ENCODE measurements at places on chromosomes 3 and 15. TPM values are rescaled to one million over a fixed set of nuclear protein-coding genes. Genes with fewer than 3 reads are reported as not detected.

- H3K4me3 ChIP-seq: peak overlapping the region; percentile 45
- peaks cover 22% of the 10 kb centered on the region for H3K4me1 ChIP-seq
- no peaks in the 10 kb centered on the region for H3K27me3 ChIP-seq
- H3K36me3 ChIP-seq: no peaks in the 10 kb centered on the region
Observed at GRCh38 chr3:21447476-21448151, 303.4 kb downstream of the ZNF385D start.

GRCh38 chr3:103511891-103512290 lies 1077.1 kb downstream of the ZPLD1 start:
- no peak overlapping the region for H3K4me3 ChIP-seq
- no peaks in the 10 kb centered on the region for H3K4me1 ChIP-seq
- H3K27ac ChIP-seq: no peak overlapping the region
- H3K36me3 ChIP-seq: no peaks in the 10 kb centered on the region
- H3K27me3 ChIP-seq: no peaks in the 10 kb centered on the region

GRCh38 chr3:80890571-80890970 lies 870.9 kb downstream of the GBE1 start:
- H3K36me3 ChIP-seq: no peaks in the 10 kb centered on the region
- H3K4me3 ChIP-seq: no peak overlapping the region
- no peaks in the 10 kb centered on the region for H3K27me3 ChIP-seq
- H3K4me1 ChIP-seq: no peaks in the 10 kb centered on the region
- H3K27ac ChIP-seq: no peak overlapping the region
- no peak for DNase-seq

- H3K27ac ChIP-seq: peak overlapping the region; percentile 33
- no peaks in the 10 kb centered on the region for H3K4me1 ChIP-seq
- H3K36me3 ChIP-seq: peaks cover 100% of the 10 kb centered on the region
Observed at GRCh38 chr3:120404876-120405275, 45.9 kb downstream of the FSTL1 start.

DNA sequence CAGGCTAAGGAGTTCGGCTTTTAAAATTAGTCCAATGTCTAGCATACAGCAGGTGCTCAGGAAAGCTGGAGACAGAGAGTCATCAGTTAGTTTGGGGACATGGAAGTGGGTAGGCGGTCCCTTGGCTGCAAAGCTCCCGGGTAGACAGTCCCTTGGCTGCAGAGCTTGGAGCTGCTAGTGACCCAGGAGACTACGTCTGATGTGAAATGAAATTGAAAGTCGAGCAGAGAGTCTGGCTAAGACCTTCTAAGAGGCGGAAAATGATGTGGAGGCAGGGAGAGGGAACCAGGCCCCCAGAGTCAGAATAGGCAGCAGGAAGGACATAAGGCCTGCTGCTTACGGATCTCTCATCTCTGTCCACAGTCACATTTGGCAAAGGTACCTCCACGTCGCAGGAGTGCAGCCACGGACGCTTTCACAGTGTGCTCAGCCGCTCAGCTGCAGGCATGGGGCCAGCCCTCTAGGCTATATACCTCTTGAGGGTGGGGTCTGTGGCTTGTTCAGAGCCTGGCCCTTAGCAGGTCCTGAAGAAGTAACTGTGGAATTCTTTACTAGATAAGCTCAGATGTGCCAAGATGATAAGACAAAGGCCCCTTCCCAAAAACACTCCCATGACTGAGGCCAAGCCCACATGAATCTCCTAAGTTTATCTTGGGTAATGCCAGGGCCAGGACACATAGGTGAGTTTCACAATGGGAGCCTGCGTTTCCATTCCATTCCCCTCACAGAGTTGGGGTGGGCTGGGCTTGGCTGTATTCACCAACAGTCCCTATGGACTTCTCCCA lies 131.7 kb downstream of the XXYLT1 start:
- no peak overlapping the region for H3K4me3 ChIP-seq
- no peaks in the 10 kb centered on the region for H3K27me3 ChIP-seq
- DNase-seq: no peak
- no peak overlapping the region for H3K27ac ChIP-seq

DNA sequence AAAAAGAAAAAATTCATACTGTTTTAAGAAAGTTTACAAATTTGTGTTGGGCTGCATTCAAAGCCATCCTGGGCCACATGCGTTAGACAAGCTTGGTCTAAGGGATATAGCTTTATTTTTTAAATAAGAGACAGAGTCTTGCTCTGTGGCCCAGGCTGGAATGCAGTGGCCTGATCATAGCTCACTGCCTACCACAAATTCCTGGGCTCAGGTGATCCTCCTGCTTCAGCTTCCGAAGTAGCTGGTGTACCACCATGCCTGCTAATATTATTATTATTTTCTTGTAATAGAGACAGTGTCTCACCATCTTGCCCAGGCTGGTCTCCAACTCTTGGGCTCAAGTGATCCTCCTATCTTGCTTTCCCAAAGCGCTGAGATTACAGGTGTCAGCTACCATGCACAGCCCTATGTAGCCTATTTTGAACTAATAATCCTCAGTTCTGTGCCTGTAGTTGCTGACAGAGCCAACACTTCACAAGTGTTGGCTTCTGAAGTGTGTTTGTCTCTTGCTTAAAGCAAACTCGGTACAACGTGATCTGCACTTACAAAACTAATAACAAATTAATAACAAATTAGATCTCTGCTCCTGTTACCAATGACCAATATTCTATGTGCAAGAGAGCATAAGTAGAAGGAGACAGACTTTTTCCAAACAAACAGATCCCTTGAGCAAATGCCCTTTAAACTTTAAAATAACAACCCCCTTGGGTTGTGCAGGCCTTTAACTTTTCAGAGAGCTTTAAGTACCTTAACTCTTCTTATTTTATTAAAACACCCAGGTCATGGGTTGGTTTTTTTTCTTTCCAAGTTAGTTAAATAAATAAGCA lies 135.2 kb downstream of the VGLL4 start:
- H3K4me1 ChIP-seq: peaks cover 28% of the 10 kb centered on the region
- H3K4me3 ChIP-seq: no peak overlapping the region
- H3K27ac ChIP-seq: peak overlapping the region; percentile 82
- no peaks in the 10 kb centered on the region for H3K36me3 ChIP-seq
- H3K27me3 ChIP-seq: no peaks in the 10 kb centered on the region

DNA sequence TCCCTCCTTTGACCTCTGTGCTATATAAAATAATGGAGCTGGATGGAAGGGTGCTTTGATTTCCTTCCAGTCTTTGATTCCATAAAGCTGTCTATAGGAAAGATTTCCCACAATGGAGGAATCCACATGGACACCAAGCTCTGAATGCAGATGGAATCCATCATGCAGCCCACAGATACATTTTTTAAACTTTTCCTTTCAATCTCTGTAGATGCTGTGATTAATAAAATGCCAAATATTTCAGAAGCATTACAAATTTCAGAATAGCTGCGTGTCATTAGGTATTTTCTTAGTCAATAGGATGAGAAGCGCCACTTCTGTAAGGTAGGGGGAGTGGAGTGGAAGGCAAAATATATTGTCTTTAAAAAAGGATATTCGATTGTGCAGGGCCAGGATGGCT lies 489.0 kb downstream of the NTRK3 start:
- H3K27me3 ChIP-seq: no peaks in the 10 kb centered on the region
- no peak for DNase-seq
- H3K36me3 ChIP-seq: no peaks in the 10 kb centered on the region
- peaks cover 30% of the 10 kb centered on the region for H3K4me1 ChIP-seq

- no peaks in the 10 kb centered on the region for H3K4me1 ChIP-seq
- H3K4me3 ChIP-seq: no peak overlapping the region
- DNase-seq: no peak
- H3K27ac ChIP-seq: no peak overlapping the region
Observed at GRCh38 chr3:40867797-40868196, 331.5 kb upstream of the CTNNB1 start.

- H3K4me3 ChIP-seq: no peak overlapping the region
- no peak for DNase-seq
- H3K36me3 ChIP-seq: no peaks in the 10 kb centered on the region
- no peaks in the 10 kb centered on the region for H3K27me3 ChIP-seq
Observed at GRCh38 chr3:168473334-168473890, 377.7 kb upstream of the GOLIM4 start.

DNA sequence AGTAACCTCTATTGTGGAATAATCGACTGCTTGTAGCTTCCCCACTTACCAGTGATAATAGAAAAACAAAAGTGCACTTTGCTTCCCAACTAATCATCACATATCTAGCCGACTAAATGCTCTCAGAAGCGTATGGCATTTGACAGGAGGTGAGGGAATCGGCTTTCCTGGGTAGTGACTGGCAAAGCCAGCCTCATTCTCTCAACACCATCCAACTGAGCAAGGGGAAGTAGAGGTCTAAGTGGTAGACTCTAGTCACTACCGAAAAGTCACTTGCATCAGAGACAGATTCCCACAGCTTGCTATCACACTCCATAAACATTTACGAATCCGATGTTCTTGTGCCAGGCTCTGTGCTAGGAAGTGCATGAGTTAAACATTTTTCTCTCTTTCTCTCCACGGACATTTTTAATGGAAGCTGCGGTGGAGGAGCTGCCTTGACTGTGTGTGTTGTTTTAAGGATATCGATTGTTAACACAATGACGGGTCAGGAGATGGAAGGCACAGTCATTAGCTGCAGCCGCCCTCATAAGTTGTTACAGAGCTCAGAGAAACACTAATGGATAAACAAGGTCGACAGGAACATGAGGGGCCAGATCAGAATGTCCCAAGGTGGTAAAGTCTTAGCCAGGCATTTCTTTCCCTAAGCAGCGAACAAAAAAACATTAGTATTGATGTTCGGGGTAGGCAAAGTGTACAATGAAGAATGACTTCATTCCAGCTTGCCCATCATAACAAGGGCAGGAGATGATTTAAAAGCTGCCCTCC lies 11.9 kb downstream of the ZNF385D start:
- no peaks in the 10 kb centered on the region for H3K36me3 ChIP-seq
- no peaks in the 10 kb centered on the region for H3K27me3 ChIP-seq
- H3K4me3 ChIP-seq: no peak overlapping the region
- DNase-seq: no peak

DNA sequence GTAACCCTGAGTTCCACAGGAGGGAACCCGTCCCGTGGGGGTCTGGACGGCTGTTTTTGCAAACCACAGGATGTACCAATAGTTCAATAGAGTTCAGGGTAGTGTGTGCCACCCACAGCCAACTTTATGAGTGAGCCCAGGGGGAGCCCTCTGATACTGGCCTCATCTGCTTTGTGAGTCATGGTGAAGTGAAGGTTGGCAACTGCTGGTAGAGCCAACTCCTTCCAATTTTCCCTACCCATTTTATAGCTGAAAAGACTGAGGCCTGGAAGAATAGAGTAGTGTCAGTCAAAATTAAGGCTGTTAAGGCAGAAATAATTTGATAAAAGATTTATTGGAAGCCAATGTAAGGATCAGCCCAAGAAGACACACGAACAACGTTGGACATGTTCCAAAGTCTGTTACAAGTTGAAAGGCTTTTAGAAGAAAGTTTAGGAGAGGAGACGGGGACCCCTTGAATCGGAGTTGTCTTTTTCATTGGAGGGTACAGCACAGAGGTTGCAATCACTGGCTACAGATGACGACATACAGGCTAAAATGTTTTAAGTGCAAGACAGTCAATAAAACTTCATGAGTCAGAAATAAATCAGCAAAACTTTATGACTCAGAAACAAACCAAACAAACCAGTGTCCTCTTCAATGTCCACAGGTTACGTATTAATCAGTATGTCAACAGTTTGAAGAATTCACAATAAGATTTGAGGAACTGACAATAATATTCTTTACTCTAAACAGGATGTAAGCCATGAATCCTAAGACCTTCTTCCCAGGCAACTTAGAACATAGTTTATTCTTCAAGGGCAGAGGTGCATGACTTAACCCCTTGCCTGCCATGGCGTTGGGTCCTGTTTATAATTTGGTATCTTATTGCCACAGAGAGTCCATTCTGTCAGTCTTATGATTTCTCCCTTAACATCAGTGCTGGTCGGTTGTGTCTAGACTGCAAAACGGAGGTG lies 62.9 kb upstream of the NR2E3 start:
- no peaks in the 10 kb centered on the region for H3K27me3 ChIP-seq
- no peak overlapping the region for H3K4me3 ChIP-seq
- H3K27ac ChIP-seq: peak overlapping the region; percentile 43
- peaks cover 19% of the 10 kb centered on the region for H3K4me1 ChIP-seq

DNA sequence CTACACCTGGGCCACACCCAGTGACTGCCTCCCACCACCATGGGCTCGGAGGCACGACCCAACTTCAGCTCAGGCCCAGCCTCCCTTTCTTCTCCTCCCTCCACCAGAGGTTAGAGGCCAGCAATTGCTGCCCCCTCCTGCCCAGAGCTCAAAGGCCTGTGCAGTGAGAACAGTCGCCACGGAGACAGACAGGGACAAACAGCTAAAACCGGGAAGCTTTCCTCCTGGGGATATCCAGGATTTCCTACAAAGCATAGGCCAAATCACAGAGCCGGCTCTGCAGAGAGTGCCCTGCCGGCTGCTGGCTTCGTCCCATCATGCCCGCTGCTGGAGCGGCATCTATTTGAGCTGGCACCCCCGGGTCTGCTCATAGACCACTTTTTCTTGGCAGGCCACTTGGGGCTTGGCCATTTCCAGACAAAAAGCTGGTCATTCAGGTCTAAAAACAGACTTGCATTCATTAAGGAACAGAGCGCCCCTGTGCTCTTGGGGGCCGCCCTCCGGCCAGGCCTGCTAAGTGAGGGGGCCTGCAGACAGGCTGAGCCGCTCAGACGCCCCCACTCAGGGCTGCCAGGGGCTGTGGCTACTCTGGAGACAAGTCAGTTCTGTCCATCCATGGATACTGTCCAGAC lies 17.5 kb downstream of the GRAMD2A start:
- H3K4me1 ChIP-seq: peaks cover 9% of the 10 kb centered on the region
- 0 out of 2 replicates have a peak, but pooled peaks cover 15% of the 10 kb centered on the region for H3K27me3 ChIP-seq
- no peak overlapping the region for H3K27ac ChIP-seq
- H3K36me3 ChIP-seq: no peaks in the 10 kb centered on the region
- H3K4me3 ChIP-seq: no peak overlapping the region

DNA sequence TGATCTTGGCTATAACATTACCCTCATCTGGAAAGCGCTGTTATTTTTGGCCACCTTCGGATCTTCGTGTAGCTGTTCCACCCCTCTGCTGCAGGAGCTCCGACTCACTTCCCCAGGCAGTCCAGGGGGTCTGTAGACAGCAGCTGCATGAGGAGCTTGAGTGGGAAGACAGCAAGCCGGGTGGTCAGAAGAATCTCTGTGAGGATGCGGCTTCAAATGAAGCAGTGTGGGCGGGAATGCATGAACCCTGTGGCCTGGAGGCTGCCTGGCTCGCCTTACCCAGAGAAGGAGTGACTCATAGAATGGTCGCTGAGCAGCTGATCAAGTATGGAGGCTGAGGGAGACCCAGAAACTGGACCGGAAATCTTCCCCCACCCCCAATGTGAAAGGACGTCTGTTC lies 45.2 kb upstream of the NR2F2 start:
- peak overlapping the region; percentile 21 for H3K4me3 ChIP-seq
- H3K36me3 ChIP-seq: no peaks in the 10 kb centered on the region
- peaks cover 10% of the 10 kb centered on the region for H3K4me1 ChIP-seq
- DNase-seq: peak; percentile 80

DNA sequence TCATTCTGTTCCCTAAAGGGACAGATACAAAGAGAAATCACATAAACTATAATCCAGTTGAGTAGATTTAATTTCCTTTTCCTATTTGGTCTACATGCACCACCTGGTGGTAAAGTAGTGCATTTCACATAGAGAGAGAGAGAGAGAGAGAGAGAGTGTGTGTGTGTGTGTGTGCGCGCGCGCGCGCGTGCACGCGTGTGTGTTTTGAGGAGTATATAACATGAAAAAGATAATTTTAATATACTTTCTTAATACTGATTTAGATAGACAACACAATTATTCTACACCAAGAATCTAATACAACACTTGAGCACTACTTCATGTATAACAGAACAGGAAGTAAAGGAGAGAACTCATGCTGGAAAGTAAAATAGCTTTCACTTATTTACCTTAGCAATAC lies 1.1 kb upstream of the FGF7 start:
- peaks cover 28% of the 10 kb centered on the region for H3K36me3 ChIP-seq
- peaks cover 15% of the 10 kb centered on the region for H3K4me1 ChIP-seq
- peak overlapping the region; percentile 80 for H3K27ac ChIP-seq
- DNase-seq: peak; percentile 69

P3H2 gene
- 41.5 TPM for total RNA-seq

THSD4 gene
- 50.6 TPM for total RNA-seq

UACA gene
- total RNA-seq: 47.0 TPM

ATP13A5 gene
- not detected for total RNA-seq

CEP19 gene
- 5.4 TPM for total RNA-seq

LRRIQ4 gene
- not detected for total RNA-seq

Data from GM23248 (cell line).